GM20000 (cell line): ENCODE measurements at places on chromosomes 4 and X.
A peak's percentile ranks its signal among the peaks of the same experiment; 100 is the strongest.

DNA sequence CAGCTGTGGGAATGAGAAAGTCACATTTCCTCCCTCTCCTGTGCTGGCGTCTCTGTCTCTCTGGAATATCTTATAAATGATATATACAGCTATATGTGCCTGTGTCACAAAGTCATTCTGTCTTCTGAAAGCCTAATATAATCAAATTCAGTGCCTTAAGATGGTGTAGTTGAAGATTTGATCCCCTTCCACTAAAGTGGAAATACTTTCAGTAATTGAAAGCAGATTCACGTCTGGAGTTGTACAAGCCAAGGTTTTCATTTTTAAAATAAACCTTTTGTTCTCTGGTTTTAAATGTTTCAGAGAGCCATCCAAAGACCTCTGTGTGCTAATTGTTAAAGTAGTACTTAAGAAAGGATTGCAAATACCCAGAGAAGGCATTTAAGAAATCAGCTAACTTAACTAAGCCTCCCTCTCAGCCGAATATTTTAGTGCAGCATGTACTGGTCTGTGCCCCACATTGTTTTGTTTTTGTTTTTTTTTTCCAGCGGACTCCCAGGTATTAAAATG lies 206.8 kb downstream of the TENM3 start:
- no peak for DNase-seq

DNA sequence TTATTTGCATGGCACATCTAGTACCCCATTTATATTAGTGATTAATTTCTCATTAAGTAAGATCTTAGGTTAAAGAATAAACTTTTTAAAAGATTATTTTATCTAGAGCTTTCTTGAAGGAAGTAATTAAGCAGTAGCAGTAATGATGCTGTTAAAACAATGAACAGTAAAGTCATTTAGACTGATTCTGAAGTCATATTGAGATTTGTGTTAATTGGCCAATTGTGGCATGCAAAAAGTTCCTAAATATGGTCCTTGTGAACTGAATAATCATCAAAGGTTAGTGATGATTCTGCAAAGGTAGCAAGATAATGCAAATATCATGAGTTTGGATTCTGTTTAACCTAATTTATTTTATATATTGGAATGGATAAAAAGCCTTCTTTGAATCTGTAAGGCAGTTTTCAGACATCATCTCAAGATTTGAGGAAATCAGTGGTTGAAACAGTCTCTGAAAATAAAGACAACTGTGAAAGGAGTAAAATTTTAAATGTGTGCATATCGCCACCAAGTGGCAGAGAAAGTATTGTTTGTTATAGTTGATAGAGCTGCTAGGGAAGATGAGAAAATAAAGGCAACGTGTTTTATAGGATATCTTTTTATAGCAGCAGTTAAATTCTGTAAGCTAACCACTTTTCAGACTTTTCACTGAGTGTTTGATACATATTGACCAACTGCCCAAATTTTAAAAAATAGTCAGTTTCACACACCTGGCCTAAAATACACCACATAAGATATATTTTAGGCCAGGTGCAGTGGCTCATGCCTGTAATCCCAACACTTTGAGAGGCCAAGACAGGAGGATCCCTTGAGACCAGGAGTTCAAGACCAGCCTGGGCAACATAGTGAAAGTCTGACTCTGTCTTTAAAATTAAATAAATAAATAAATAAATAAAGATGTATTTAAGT lies 79.6 kb downstream of the CCKAR start:
- DNase-seq: peak; percentile 39

- DNase-seq: no peak
Observed at GRCh38 chr4:169811476-169811875, 53.7 kb upstream of the HPF1 start.

DNA sequence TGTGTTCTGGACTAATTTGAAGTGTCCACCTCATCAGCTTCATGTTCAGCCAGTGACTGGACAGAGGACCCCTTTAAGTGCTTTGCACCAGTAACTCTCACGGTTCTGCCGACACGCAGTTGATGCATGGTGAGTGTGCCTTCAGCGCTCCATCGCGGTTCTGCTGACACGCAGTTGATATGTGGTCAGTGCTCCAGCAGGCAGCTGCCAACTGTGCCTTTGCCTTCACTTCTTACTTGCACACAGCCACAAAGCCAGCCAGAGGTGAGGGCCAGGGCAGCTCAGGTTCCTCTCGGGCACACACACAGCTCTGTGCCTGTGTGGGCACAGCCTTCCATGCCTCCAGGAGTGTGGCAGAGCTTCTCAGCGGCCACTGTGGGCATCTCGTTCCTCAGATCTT lies 12.4 kb downstream of the NKX1-1 start:
- DNase-seq: no peak

DNA sequence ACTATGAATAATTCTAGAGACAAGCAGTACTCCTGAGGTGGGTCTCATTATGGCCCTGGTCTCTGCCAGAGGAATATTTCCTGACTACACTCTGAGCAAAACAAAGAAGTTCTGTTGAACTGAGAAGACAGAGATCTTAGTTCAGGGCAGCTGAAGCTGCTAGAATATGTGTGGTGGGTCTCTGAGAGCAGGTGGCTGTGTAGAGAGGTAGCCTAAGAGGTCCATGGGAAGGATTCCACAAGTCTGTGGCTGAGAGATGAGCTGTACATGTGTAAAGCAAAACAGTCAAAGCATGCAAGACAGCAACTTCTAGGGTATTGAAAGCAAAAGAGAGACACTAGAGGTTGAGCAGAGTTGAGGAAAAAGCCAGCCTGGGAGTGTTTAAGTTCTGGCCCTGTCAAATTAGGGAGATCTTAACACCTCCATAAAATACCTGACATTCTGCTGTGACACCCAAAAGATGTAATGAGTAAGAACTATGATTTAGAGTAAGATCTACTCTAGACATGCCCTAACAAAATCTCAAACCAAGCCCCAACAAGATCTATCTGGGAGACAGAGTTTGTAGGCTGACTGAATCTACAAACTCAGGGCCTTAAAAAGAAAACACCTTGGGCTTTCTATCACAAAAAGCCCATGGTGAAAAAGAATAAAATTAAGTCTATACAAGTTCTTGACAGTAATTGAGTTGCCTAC lies 274.4 kb downstream of the BANK1 start:
- DNase-seq: no peak

DNA sequence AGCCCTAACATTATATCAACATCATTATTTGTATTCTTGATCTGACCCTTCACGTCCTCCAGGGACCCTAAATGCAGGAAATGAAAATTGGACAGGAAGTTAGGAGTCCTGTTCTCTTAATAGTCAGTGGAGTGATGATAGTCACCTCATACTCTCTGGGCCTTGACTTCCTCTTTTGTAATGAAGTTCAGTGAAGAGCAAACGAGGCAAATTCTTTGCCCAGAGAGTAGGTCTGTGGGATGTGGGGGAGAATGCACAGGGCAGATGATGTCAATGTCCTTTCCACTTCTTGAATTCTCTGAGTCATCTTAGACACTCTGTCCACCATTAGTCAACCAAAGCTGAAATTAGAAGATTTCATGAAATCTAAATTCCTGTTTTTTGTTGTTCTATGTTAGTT lies 17.1 kb upstream of the GPRIN3 start:
- peak; percentile 48 for DNase-seq

DNA sequence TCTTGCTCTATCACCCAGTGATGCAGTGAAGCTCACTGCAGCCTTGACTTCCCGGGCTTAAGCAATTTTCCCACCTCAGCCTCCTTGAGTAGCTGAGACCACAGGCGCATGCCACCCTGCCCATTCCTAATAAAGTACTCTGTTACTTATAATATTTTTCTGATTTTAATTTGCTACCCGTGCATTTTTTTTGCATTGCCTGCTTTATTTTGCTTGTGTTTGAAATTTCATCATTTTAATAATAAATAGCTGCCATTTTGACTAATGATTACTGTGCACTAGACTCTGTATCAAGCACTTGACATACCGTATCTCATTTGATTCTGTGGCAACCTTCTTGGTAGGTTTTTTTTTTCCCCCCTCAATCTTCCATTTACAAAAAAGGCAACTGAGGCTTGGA lies 41.7 kb downstream of the FAM193A start:
- DNase-seq: no peak

- DNase-seq: peak; percentile 53
Observed at GRCh38 chr4:82989575-82990429, 20.8 kb downstream of the LIN54 start.

- DNase-seq: no peak
Observed at GRCh38 chr4:168279556-168279955, 39.0 kb downstream of the DDX60 start.

DNA sequence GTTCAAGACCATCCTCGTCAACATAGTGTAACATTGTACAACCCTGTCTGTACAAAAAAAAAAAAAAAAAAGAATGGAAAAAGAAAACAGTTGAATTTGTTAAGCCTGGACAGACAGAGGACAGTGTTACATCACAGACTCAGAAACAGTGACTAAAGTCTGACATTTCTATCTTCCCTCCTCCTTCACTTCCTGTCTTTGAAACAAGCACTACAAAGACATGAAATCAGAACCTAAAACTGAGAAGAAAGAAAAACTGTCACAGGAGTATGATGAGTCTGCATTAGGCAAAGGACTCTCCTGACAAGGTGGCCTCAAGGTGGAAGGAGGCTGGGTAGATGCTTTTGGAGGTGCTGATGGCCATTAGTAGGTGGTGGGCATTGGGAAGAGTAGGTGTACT lies 126.7 kb downstream of the RBM47 start:
- peak; percentile 28 for DNase-seq

- no peak for DNase-seq
Observed at GRCh38 chr4:186689476-186689875, 34.2 kb downstream of the FAT1 start.

GRCh38 chr4:75907966-75908365 lies 5.7 kb upstream of the PPEF2 start:
- no peak for DNase-seq

DNA sequence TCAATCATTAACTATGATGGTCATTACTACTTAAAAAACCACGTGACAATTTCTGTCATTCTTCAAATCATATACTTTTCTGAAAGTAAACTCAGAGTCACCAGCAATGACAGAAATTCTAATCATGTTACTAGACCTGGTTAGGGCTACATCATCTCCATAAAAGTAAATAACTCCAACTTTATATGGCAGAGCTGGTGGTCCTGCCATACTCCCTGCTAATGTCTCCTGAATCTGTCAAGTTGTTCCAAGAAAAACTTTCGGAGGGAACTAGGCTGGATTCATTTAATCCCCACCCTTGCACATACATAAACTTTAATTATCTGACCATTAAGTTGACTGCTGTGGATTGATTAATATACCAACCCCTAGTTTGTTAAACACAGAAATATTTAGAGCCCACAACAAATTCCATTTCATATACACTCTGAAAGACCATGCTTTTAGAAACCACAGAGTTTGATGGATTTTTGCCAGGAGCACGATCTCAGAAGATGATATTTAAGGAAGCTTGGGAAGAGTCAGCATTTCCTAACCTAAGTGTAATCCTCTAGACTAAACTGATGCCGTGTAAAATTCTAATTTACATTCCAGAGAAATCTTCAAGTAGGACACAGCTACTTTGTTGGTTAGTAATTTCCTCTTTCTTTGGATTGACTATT lies 577.0 kb downstream of the FAT4 start:
- no peak for DNase-seq

DNA sequence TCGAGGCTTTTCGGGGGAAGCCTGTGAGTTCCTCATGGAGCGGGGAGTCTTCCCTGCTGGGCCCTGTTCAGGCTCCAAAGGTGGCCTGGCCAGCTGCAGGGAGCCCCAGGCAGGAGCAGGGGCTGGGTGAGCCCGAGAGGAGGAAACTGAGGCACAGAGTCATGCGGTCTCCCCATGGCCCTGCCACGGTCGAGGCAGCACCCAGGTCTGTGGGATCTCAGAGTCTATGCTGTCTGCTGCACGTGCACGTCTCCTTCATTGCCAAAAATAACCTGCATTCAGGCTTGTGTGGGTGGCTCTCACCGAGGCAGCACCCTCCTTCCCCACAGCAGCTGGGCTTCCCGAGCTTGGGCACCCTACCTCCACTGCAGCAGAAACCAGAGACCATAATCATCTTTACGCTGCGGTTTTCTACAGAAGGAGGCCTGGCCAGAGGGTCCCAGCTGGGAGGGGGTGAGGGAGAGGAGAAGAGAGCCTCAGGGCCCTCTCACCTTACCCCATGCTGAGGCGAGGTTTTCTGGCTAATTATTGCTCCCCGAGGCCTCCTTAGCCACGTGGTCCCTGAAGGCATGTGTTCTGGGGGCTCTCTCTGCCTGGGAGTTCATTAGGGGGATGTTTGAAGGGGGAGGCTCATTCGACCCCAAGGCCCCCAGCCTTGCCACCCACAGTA lies 64.3 kb downstream of the CPZ start:
- DNase-seq: no peak

DNA sequence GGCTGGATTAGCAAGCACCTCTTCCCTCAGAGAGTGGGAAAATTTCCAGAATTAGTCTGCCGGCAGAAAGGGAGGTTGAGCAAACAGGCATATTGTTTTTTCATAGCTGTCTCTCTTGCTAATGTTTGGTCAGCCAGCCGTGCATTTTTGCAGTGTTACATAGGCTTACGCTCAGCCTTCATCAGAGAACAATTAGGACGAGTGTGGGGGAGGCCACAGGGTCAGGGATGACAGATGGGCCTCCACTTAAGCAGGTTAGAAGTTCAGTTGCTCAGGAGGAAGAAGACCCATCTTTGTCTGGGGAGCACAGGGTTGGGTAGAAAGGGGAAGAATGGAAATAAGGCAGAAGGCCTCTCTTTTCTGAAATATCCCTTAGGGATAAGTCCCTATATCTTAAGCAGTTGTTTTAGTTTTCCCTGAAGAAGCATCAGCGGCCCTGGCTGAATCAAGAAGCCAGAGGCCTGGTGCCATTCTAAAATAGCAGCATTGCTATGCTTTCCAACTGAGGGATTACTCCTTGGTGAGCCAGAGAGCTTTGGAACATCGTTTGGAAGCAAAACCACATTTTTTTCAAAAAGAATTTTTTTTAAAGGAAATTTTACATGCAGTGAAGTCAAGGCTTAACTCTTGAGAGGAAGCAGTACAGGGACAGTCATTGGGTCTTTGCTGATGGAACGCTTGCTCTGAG lies 118.8 kb downstream of the SMIM20 start:
- DNase-seq: no peak

- DNase-seq: peak; percentile 85
Observed at GRCh38 chr4:112817933-112818593, 181.1 kb downstream of the LARP7 start.

DNA sequence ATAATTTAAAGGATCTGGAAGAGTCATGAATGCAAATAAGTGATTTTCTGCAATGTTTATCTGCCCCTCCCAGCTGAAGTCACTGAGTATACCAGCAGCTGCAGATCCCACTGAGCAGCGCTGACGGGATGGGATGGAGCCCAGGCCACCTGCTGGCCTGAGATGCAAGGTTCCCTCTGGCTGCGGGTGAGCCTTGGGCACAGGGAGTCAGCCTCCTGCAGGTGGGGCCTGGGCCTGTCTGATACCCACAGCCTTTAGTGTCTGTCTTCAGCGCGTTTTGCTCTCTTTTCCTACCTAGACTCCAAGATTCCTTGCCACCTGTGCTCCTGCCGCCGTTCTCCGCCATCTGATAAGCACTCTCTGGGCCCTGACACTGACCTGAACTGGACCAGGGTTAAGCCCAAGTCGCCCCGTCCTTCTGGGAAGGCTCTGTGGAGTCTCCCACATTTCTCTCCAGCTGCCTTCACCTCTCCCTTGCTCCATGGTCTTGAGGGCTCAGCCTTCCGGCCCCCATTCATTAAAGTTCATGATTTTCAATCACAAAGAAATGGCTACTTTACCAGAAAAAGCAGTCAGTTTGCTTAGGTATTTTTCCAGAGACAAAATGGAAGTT lies 223.1 kb upstream of the FAT1 start:
- DNase-seq: no peak

GRCh38 chrX:16592194-16592770 lies 57.7 kb upstream of the S100G start:
- DNase-seq: no peak
